Erythroblast (primary cell): ENCODE measurements at places on chromosomes 5 and 9.

- no peak for DNase-seq
Observed at GRCh38 chr5:128629157-128629556, 91.1 kb upstream of the FBN2 start.

- DNase-seq = no peak
Observed at GRCh38 chr9:134234001-134234660, 69.8 kb upstream of the RNU6ATAC start.

- DNase-seq = no peak
Observed at GRCh38 chr9:23526806-23527205, 299.2 kb downstream of the ELAVL2 start.

- no peak for DNase-seq
Observed at GRCh38 chr5:122354293-122354692, 42.3 kb downstream of the SNCAIP start.

DNA sequence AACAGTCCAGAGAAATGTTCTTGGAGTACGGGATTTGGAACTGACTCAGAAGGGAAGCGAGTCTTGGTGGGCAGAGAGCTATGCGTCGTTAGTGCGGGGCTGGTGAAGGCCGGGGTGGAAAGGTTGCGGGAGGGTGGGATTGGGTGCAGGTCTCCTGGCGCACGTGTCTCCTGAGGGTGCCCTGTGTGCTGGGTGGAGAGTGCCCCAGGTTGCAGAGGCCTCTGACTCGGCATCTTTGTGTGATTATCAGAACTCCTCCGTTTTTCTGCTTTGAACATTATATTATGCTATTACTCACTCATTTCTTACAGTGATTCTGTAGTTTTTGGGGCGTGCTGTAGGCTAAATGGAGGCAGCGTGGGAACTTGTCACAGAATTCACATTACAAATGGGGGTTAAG is 11.4 kb downstream of the CEP72 start:
- no peak for DNase-seq

- peak; percentile 78 for DNase-seq
Observed at GRCh38 chr9:86281593-86282076, 703 bp downstream of the ISCA1 start.

GRCh38 chr9:94906181-94906580 is 179.7 kb downstream of the AOPEP start:
- DNase-seq = no peak

DNA sequence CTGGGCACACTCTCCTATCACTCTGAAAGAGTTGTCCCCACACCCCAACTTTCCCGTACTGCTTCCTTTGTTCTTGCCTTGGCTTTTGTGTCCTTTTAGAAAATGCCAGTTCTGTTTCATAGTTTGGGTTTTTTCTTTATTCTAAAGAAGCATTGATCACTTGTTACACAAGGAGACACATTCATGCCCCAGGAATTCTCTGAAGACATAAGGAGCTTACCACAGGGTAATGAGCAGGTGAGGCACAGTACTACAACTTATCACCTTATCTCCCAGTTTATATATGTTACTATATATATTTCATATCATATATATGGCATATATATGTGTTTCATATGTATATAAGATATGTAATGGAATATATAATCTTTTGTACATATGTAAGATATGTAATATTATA is 6.5 kb upstream of the SSBP2 start:
- no peak for DNase-seq

- DNase-seq = no peak
Observed at GRCh38 chr5:168443950-168444700, 42.1 kb upstream of the RARS1 start.

DNA sequence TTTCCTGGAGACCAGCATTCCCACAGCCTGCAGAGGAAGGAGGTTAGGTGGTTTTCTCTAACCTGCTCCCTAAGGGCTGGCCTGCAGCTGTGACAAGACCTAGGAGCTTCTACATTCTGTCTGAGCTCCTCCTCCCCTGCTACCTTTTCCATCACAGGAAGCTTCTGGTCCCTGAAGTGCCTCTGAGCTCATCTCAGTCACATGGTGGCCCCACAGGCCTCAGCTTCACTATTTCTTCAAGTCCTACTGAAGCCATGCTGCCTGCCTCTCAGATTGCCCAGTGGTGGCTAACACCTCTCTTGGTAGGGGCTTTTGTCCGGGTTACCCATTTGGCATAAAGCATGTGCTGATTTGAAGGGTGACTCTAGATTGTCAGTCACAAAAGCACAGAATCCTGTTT is 259.4 kb downstream of the CRB2 start:
- DNase-seq = no peak

GRCh38 chr5:147576646-147577535 is 67.0 kb upstream of the DPYSL3 start:
- peak; percentile 60 for DNase-seq

- DNase-seq = no peak
Observed at GRCh38 chr9:119252671-119253299, 116.5 kb downstream of the BRINP1 start.

- DNase-seq = peak; percentile 57
Observed at GRCh38 chr5:74648835-74649293, 8.3 kb upstream of the ENC1 start.

DNA sequence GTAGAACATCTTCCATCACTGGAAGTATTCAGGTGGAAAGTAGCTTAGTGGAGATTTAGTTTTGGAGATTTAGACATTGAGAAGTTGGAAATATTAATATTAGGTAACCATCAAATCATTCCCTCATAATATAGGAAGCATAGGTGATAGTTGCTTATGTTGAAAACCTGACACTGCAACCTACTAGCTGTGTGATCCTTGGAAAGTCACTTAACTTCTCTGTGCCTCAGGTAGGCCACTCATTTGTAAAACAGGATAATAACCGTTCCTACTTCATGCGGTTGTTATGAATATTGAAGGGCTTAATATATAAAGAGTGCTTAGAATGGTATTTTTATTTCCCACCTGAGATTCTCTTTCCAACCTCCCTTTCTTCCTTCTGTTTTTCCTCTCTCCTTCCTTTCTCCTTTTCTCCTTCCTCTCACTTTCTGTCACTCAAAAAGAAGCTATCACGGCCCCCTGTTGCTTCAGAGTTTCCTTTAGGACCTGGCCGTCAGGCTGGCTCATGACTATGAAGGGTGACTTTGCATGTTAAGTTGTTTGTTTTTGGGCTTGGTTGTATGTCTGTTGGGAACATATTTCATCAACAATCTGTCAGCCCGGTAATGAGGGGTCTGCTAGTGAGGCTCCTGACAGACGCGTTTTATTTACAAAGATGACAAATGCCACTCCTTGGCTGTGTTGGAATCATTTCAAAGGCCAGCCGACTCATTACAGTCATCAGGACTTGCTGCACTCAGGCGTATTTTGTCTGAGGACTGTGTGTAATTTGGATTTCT is 31.0 kb downstream of the DOCK2 start:
- DNase-seq = no peak

DNA sequence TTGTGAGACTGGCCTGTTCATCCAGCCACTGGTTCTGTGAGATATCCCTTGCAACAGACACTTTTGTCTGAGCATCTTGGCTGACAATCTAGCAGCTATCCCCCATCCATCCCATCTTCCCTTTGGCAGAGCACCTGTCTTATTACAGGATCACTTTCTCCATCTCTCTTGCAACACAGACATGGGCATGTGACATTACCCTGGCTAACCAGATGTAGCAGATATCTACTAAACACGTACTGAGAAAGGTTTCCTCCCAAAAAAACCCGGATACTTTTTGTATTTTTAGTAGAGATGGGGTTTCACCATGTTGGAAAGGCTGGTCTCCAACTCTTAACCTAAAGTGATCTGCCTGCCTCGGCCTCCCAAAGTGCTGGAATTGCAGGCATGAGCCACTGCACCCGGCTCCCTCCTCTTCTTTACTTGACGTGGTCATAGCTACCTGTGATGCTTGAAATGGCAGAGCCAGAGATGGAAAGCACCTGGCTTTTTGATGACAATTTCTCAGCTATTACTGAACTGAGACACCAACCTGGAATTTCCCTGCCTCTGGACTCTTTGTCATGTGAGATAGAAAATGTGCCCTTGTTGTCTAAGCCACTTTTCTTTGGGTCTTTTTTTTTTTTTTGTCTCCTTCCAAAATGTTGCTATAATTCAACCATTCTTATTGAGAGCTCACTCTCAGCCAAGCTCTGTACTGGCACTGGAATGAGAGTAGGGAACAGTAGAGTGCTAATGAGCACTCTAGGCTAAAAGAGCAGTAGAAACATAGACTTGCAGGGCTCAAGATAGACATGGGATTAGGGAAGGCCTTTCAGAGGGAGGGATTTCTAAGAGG is 32.6 kb downstream of the FNBP1 start:
- no peak for DNase-seq

DNA sequence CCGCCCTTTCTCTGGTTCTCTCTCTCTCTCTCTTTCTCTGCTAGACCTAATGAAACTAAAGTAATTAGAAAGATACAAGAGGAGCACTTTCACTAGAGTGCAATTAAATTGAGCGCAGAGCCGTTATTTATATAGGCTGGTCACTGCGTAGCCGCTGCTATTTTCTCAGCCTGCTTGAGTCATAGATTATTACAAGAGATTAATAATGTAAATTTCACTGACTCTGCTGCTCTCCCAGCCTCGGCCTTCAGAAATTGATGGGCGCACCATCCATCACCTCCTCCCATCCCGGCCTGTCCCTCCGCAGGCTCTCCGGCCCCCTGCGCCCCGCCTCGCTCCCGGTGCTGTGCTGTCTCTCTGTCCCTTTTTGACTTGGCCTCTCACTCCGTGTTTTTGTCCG is 268.0 kb upstream of the MVB12B start:
- DNase-seq = no peak

GRCh38 chr9:130852801-130853200 is 17.7 kb downstream of the ABL1 start:
- DNase-seq = no peak

DNA sequence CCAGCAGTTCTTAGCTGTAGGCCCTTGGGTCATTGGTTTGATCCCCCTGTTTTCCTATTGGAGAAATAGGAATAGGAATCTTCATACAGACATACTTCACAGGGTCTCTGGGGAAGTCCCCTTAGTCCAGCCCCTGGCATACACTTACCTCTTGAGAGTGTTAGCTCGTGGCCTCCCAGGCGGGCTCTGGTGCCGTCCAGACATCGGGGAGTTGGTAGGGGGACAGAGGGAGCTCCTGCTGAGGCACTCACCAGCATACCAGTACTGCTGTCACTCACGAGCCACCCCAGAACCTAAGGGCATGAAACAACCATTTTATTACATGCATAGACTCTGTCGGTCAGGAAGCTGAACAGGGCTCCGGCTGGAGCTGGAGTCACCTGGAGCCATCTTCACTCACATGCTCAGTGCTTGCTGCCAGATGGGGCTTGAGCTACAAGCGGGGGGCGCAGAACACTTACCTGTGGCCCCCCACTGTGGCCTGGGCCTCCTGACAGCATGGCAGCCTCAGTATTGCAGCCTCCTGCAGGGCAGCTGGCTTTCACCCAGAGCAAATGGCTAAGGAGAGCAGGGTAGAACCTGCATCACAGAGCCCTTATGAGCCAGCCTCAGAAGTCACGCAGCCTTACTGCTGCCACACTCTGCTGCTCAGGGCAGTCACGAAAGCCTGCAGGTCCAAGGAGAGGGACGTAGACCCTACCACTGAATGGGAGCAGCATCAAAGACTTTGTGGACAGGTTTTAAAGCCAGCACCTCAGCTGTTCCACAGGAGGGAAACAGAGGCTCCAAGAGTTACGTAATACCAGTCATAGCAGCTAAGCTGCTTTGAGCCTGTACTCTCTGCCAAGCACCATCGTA is 58.3 kb upstream of the ANGPTL2 start:
- DNase-seq = no peak

DNA sequence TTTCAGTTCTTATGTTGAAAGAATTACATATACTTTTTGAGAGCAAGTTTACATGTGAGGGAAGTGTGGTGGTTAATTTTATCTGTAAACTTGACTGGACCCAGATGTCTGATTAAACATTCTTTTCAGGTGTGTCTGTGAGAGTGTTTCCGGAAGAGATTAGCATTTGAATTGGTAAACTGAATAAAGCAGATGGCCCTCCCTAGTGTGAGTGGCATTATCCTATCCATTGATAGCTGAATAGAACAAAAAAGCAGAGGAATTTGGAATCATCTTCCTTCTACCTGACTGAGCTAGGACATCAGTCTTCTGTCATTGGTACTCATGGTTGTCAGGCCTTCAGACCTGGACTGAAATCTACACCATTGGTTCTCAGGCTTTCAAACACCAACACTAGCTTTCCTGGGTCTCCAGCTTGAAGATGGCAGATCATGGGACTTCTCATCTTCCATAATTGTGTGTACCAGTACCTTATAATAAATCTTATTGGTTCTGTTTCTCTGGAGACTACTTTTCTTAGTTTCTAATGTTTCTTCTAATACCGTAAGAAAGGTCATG is 36.6 kb downstream of the NREP start:
- DNase-seq = no peak

DNA sequence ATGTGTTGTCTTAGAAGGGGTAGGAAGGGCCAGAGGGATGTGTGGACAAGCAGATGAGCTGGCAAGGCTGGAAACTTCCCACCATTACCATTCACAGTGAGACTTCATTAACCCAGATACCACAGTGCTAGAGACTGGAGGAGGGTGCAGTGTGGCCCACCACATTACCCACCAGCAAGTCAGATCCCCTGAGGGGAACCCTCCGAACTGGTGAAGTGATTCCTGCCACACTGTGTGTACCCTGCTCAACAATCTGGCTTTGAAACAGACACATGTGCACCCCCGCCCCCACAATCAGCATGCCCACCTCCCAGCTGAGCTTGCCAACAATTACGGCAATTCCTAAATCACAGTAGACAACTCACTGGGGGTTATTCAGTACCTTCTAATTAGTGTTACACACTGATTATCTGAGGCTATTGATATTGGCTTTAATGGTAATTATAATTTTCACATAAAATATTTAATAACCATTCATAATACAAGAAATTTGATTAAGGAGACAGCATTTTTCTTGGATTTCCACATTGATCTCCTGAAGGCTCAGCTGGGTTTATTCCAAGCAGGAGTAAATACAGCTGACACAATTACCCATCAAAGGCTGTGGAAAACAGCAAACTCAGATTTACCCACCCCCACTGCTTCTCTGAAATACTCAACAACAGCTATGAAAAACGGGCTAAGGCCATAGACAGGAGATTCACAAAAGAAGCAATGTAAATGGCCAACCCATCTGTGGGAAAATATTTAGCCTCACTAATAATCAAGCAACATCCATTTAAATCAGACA is 169.3 kb upstream of the FSTL4 start:
- DNase-seq = no peak

DNA sequence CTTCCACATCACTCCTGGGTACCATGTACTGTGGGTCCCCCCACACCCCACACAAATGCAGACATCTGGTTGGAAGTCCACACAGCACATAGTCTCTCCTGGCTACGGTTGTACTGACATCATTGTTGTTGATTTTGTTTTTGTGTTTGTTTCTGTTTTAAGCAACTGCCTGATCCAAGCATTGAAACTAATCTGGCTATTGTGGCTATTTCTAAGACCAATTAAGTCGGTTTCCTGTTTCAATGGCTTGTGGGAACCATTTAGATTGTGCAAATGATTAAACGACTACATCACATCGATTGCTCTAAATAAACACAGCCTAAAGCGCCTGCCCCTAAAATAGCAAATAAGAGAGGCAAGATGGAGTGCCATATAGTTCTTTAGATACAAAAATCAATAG is 226.8 kb upstream of the IRX4 start:
- DNase-seq = no peak

- DNase-seq = no peak
Observed at GRCh38 chr9:120926397-120926928, at the start of gene TRAF1. Gene TRAF1 (minus strand): TSS chr9:120926796. CDS start chr9:120926075, 721 bp downstream.
